DMS79 treated with DMSO at 0.1 percent for 48 hours (cell line): ENCODE measurements at places on chromosomes 12 and 14.

GRCh38 chr12:66600903-66601302, 78.0 kb downstream of the GRIP1 start:
- DNase-seq: no peak

DNA sequence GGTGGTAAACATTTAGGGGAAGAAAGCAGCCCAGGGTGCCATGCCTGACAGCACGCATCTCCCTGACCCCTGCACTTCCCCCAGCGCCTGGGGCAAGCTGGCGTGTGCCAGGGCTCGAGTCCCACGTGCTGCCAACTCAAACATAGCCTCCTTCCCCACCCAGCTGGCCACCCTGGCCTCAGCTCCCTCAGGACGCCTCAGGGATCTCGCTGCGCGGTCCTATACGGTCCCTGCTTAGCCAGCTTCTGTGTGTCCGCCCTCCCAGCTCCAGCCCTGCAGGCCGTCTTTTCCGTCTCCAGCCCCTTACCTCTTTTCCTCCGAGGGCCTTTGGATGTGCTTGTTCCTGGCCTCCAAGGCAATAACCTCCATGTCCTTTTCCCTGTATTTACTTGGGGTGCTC, 71.0 kb downstream of the TESC start:
- DNase-seq: no peak

DNA sequence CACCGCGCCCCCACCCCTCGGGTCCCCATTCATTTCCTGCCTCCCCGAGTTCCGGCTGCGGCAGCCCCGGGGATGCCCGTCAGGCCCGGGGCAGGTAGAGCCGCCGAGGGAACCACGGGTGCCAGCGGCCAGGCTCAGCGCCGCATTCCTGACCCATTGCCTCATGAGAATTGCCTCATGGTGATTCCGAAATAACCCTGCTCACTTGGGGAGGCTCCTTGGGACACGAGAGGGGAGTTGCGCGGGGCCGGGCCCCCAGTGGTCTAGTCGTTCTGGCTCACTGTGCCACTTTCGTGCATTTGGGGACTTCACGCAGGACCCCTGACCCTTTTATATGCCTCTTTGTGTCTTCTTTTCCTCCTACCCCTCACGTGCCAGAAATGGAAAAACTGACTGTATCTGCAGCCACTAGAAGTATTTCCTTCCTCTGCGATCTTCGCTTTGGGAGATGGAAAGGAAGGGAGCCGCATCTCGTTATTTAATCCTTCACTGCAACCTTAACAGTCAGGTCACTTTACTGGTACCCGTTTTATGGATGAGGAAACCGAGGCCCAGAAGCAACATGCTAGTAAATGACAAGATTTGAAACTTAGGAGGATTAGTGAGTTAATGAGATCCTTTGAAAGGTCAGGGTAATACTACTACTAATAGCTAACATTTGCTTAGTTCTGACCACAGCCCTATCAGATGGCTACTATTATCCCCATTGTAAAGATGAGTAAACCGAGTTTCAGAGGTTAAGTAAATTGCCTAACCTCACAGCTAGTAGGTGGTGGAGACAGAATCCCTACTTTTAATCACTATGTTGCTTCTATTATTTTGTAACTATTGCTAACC, 768 bp downstream of the PTPN11 start:
- DNase-seq: peak; percentile 9

- no peak for DNase-seq
Observed at GRCh38 chr12:103806803-103807202, 34.2 kb downstream of the NT5DC3 start.

GRCh38 chr14:91919814-91920213, 27.7 kb downstream of the FBLN5 start:
- no peak for DNase-seq

- no peak for DNase-seq
Observed at GRCh38 chr14:61553730-61554641, 141.3 kb upstream of the HIF1A start.

DNA sequence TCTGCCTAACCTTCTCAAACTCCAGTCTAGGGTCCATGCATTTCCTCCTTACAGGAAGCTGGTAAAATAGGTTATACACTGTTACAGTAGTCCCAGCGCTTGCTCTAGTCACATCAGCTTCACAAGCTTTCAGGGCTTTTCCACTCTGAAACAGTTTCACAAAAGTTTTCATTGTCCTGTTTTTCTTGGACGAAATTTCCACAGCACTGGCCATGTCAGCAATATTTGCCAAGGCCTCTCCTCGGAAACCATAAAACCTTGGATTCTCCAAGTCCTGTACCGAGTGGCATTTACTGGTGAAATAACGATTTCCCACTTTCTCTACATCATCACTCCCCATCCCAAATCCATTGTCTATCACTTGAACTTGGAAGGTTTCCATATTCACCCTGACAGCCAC, 2.1 kb downstream of the MLH3 start:
- no peak for DNase-seq

GRCh38 chr12:89276860-89277259, 75.4 kb downstream of the DUSP6 start:
- DNase-seq: no peak

DNA sequence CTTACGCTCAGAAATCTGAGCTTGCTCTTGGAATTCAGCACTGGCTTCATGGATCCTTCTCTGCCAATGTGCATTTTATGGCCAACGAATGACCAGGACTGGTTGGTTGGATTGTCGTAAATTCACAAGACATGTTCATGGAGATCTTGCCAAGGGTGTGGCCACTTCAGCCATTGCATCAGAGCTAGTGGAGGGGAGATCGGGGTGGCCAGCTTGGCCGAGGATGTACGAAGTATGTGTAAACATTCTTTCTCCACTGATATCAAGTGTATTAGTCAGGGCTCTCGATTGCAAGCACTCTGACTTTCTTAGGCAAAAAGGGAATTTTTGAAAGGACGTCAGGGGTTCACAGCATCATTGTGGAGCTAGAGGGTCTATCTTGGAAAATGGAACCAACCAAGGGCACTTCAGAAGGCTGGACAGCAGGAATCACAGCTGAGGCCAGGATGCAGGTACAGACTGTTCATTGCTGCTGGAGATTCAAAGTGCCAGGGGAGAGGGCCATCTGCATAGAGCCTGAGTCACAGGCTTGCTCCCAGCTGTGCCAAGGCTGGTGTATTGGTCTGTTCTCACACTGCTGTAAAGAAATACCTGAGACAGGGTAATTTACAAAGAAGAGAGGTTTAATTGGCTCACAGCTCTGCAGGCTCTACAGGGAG, 32.9 kb upstream of the ADGRD1 start:
- DNase-seq: no peak

DNA sequence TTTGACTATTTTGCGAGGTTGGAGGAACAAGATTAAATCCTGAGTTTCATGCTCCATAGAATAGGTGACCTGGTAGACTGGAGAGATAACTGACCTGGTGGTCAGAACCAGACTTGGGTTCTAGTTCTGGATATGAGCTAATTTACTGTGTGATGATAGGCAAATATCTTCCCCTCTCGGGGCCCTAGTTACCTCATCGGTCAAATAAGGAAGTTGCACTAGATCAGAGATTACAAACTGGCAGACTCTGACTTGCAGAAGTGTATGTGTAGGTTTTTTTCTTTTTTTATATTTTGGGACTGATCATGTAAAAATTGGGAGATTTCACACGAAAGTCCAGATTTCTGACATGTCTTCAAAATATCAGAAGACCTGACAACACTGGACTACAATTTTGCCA, 37.0 kb downstream of the RPH3A start:
- no peak for DNase-seq
